ENCODE measurements at places on chromosomes 6 and 20.

DNA sequence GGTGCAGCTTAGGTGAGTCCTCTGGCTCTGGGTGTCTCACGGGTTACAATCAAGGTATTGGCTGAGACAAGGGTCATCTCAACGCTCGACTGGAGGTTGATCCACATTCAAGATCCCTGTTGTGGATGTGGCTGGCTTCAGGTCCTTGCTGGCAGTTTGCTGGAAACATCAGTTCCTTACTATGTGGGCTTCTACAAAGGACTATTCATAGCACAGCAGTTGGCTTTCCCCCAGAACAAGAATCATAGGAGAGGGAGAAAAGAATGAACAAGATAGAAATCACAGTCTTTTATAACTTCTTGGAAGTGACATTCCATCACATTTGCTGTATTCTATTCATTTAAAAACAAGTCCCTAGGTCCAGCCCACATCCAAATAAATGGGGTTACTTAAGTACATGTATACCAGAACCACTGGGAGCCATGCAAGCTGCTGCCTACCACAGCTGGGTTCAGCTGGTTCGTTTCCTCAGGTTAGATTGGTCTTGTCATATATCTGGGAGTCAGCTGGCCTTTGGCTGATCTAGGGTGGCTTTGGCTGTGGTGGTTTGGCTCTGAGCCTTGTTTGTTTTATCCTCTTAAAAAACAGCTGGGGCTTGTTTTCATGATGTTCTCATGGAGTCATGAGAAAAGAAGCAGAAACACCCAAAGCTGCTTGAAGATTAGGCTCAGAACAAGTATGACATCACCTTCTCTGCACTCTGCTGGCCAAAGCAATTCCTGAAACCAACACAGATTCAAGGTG, 433.2 kb upstream of the SPTLC3 start:
- DNase-seq: no peak

GRCh38 chr6:138440758-138441357, 36.8 kb downstream of the HEBP2 start:
- DNase-seq: peak; percentile 82

GRCh38 chr6:85594197-85594930, 706 bp upstream of the SNX14 start:
- peak; percentile 59 for DNase-seq

- DNase-seq: peak; percentile 90
Measured at GRCh38 chr20:3839328-3839727, 7.3 kb upstream of the MAVS start.

GRCh38 chr20:57714409-57715267, 4.8 kb upstream of the PMEPA1 start:
- DNase-seq: no peak

DNA sequence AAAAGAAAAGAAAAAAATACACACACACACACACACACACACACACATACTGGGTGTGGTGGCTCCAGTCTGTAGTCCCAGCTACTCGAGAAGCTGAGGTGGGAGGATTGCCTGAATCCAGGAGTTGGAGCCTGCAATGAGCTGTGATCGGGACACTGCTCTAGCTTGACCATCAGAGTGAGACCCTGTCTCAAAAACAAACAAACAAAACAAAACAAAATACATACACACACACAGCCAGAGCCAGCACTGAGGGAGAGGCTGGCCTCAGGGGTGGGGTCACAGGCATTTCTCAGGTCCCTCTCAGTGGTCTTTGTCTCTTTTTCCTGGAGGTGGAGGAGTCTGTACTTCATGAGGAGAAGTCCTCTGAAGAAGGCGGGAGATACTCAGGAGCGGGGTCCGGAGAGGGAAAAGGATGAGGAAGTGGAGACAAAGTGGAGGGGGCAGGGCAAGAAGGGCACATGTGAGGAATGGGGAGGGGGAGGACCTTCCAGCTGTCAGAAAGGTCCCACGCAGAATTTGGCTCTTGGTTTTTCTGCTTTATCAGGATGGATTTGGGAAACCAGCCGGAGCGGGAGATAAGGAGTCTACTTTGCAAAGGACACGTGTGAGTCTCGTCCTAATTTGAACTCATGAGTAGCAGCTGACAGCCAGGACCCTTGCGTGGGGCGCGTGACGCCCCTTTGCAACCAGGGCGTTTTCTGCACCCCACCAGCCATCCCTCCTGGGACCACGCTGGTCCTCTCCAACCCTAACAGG, 7.7 kb upstream of the MICB start:
- DNase-seq: no peak

DNA sequence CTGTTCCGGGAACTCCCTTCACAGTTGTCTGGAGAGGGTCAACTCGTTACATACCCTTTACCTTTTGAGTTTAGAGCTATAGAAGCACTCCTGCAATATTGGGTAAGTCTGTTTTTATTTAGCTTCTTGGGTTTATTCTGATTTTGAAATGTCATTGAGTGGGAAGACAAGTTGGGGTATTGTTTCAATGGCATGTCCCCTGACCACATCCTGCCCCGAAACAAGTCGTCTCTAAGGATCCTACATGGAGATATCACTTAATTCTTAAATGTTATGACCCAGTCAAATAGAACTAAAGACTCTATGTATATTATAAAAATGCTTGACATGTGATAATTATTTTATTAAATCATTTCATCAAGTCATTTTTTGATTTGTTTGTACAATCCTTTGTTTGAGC, 9.6 kb downstream of the MRS2 start:
- no peak for DNase-seq

DNA sequence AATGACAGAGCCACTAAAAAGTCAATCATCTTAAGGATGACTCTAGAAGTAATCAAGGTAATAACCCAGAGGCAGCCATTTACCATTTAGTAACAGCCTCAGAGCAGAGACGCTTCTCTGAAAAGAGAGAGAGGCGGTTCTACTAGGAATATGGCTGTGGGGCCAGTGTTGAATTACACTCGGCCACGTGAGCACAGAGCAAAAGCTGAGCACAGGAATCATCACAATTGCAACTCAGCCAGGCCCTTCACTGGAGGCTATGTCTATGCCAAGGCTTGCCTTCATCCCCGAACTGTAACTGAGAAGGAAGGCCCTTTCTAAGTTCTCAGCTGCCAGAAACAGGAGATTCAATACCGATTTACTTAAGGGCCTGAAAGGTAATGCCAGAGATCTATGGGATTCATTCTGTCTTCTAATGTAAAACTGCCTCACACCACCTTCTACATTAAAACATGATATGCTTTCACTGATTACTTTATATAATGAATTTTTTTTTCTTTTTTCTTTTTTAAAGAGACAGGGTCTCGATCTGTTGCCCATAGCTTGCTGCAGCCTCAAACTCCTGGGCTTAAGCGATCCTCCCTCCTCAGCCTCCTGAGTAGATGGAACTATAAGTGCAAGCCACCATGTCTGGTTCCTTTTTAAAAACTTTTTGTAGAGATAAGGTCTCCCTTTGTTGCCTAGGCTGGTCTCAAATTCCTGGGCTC, 67.6 kb downstream of the NUDT3 start:
- no peak for DNase-seq

GRCh38 chr6:37534893-37535292, 35.2 kb upstream of the CCDC167 start:
- DNase-seq: no peak

GRCh38 chr6:35973670-35974222, 50.7 kb downstream of the SLC26A8 start:
- DNase-seq: no peak

GRCh38 chr6:43858161-43859153, 88.4 kb downstream of the VEGFA start:
- DNase-seq: no peak

DNA sequence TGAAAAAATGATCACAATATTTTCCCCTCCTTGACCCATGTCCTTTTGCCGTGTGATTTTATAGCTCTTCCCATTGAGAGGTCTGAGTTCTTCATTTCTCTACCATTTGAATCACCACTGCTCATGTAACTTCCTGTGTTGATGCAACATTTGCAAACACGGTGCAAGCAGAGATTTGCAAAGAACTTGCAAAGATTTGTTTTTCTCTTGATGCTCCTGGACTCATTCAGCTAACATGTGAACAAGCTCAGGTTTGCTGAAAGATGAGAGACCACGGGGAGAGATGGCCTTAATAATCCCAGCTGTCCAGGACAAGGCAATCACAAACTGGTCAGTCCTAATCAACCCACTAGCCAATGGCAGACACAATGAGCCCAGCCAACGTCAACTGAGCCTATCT, 8.6 kb downstream of the VNN2 start:
- DNase-seq: peak; percentile 38
